CD4-positive, CD25-positive, alpha-beta regulatory T cell (primary cell): ENCODE measurements at places on chromosomes 11 and 22. TPM values are rescaled to one million over a fixed set of nuclear protein-coding genes. Genes with fewer than 3 reads are reported as not detected.

The CLMP gene
- 0.20 TPM for total RNA-seq

DNA sequence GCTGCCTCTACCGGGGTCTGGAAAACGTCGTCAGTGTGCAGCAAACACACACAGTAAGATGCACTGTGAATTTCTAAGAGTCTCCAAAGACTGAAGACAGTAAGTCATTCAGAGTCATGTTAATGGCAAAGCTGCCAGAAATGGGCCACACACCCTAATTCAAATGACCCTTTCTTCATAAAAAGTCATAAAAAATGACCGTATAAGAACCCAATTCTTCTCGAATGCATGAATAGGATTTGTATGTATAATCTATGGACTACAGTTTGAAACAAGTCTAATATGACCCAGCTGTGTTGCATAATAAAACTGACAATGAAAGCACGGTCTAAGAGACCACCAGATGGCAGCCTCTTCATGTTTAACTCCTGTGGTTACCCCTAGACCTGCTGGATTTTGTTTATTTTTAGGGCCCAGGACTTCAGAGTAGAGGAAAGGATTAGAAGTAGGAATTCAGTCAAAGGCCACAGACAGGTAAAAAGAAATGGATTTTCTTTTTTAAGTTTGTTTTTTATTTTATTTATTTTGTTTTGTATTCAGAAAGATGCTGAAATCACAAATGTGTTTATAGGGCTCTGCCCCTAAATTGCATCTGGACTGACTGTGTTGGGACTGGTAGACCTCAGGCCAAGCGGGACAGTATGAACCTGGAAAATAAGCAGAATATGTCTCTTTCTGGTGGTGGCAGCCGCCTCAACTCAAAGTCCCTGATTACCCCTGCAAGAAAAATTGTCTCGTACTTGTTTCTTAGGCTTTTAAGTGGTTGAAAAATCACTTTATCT, 32.1 kb upstream of the SLC5A12 start:
- no peaks in the 10 kb centered on the region for H3K27me3 ChIP-seq
- no peaks in the 10 kb centered on the region for H3K36me3 ChIP-seq
- H3K4me1 ChIP-seq, result no peaks in the 10 kb centered on the region
- no peak overlapping the region for H3K27ac ChIP-seq
- DNase-seq, result no peak

The OR52A1 gene
- total RNA-seq, result not detected

GRCh38 chr11:132564091-132564885, 968.0 kb downstream of the OPCML start:
- DNase-seq, result no peak
- H3K27ac ChIP-seq, result no peak overlapping the region
- H3K4me1 ChIP-seq, result no peaks in the 10 kb centered on the region
- no peak overlapping the region for H3K4me3 ChIP-seq
- H3K27me3 ChIP-seq, result no peaks in the 10 kb centered on the region

GRCh38 chr11:13966013-13966412, 3.5 kb downstream of the SPON1 start:
- H3K27me3 ChIP-seq, result peaks cover 32% of the 10 kb centered on the region
- no peak overlapping the region for H3K4me3 ChIP-seq
- DNase-seq, result no peak
- H3K27ac ChIP-seq, result no peak overlapping the region
- no peaks in the 10 kb centered on the region for H3K36me3 ChIP-seq
- H3K4me1 ChIP-seq, result peaks cover 21% of the 10 kb centered on the region
